Effector CD4-positive, alpha-beta T cell (primary cell): ENCODE measurements at places on chromosomes 5 and 9.
A peak's percentile ranks its signal among the peaks of the same experiment; 100 is the strongest.

DNA sequence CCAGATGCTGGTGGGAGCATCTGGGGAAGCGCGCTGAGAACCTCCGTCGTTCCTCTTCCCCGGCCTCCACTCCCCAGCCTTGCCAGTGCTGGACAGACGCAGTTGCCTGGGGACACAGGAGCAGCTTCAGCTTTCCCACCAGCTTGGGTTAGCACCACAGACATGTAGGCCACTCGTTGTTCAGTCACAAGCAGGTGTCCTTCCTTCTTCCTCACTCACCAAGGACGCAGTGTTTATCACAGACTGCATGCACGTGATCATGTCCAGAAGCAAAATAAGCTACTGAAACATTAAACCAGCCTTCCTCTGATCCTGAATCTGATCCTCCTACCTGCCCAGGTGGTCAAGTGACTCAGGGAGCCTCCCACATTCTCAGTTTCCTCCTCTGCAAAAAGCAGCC lies 232.9 kb downstream of the SYK start:
- DNase-seq = no peak

DNA sequence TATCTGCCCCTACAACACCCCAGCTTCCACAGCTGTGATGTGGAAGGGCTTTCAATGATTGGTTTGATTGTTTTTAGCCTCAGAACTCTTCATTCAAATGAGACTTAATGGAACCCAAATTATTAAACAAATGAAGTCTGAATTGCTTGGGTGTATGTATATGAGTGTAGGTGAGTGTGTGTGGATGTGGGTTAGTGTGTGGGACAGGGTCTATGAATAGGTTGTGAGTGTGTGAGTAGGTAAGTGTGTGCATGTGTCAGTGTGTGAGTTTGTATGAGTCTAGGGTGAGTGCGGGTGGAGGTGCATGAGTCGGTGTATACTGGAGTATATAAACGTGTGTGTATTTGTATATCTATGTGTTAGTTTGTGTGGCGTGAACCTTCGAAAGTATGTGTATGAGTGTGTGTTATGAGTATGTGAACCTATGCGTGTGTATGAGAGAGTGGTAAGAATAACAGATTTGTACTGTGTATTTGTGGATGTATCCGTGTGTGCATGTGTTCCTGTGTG lies 26.9 kb downstream of the COL15A1 start:
- no peak for DNase-seq

- no peak for DNase-seq
Measured at GRCh38 chr5:80122579-80122978, 87.4 kb downstream of the THBS4 start.

DNA sequence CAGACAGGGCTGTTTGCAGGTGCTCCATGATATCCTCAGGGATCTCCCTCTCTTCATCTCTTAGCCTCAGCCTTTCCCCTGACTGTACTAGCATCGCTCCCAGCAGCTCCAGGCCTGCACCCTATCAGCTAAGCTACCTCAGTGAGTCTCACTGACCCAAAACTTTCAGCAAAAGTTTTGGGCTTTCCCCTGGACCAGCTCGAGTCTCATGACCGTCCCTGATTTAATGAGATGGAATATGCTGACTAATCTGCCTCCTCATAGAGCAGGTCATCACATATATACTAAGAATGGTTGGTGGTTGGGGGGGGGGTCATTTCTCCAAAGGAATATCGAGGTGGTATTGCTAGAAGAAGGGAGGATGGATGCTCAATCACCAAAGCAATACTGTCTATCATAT lies 151.5 kb downstream of the NR3C1 start:
- DNase-seq = no peak

GRCh38 chr9:17068671-17069070 lies 66.2 kb upstream of the CNTLN start:
- no peak for DNase-seq

- DNase-seq = no peak
Measured at GRCh38 chr9:134138292-134138691, 2.4 kb downstream of the WDR5 start.

GRCh38 chr9:82922686-82923085 lies 140.3 kb downstream of the RASEF start:
- no peak for DNase-seq

GRCh38 chr5:135233477-135233876 lies 165.6 kb downstream of the MACROH2A1 start:
- no peak for DNase-seq

DNA sequence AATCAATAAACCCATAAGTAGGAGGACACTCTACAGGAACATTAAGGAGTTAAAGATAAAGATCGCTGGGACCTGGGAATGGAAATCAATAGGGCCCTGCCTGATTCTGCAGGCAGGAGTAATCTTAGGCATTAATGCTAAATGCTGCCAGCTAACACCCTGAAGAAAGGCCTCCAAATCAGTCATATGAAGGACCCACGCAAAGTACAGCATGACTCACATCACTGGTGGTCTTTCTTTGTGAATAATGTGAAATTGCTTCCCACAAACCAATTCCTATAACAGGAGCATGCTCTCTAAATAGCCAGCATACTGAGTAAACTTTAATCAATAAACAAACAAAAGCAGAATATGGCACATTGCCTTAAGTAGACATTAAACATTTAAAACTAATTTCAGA lies 172.3 kb downstream of the SEMA5A start:
- no peak for DNase-seq

DNA sequence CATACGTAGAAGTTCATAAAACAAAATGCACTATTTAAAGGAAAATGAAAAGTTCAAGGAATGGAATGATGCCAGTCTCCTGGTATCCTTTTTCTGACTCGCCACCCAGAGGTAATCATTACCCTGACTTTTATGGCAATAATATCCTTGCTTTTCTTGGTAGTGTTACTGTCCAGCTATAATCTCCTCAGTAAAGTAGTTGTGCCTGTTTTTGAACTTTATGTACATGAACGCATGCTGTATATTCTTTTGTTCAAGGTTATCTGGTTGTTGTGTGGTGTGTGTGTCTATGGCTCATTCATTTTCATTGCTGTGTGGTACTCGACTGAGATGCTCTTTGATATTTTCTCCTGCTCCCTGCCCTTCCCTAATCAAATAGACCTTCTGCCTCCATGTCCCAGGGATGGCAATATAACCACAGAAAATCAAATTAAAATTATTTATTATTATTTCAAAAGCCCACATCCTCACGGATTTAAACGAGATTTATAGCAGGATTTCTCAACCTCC lies 29.2 kb upstream of the FBP1 start:
- no peak for DNase-seq

DNA sequence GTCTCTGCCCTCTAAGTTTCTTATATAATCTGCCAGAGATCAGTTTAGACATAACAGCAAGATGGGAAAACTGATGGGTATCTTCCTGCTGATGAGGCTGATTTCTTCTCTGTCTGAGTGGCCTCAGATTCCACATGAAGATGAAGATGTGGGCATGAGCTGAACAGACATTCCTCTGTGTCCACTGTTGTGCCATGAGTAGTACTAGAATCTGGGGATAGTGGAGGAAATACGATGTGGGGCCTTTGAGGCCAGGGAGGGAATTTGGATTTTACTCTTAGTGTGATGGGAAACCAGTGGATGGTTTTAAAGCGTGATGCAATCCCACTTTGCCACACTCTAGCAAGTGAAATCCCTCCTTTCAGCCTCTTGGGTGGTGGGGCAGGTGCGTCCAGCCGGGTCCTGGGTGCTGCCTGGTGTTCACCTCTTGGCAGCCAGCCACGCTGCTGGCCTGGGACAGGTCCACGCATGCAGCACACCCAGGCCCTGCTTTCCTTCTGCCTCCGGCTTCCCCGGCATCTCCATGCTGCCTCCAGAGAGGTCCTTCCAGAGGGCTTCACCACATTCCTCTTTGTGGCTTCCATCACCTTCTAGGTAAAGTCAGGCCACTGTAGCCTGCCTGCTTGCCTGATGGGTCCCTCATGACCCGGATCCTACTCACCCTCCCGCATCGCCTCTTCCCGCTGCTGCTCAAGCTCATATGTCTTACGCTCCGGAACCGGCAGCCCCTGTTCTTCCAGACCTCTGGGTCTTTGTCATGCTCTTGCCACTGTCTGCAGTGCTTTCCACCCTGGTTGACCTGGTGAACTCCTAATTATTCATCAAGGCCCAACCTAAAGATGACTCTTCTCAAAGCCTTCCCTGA lies 28.1 kb upstream of the SH3PXD2B start:
- no peak for DNase-seq

DNA sequence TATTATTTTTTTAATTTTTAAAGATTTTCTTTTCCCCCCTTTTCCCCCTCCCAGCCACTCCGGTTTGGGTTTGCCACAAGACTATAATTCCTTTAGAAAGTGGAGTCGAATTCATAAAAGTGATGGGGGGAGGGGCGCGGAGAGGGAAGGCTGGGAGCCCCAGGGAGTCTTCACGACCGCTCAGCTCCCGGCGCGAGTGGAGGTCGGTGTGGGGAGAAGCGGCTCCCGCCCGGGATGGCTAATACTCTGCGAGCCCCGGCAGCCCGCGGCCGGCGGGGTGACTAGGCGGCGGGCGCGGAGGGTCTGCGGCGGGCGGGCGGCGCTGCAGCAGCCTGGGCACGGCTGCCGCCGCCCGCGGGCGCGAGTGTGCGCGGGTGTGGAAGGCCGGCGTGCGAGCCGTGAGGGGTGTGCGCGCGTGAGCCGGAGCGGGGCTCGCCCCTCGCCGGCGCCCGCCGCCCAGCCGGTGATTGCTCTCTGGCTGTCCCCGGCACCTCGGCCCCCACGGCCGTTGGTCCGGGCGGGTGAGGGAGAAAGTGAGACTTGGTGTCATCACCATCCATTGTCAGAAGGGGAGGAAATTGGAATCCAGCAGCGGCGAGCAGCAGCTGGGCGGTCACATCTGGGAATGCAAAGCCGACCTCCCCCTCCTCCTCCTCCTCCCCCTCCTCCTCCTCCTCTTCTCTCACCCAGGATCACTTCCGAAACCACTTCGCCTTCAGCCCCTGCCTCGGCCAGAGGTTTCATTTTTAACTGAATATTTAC lies at the start of gene PARP8:
PARP8 (plus strand) TSS at position 377 of the 762 bp plus-strand sequence. CDS start 459 bp downstream, outside the sequence.
- peak; percentile 34 for DNase-seq

DNA sequence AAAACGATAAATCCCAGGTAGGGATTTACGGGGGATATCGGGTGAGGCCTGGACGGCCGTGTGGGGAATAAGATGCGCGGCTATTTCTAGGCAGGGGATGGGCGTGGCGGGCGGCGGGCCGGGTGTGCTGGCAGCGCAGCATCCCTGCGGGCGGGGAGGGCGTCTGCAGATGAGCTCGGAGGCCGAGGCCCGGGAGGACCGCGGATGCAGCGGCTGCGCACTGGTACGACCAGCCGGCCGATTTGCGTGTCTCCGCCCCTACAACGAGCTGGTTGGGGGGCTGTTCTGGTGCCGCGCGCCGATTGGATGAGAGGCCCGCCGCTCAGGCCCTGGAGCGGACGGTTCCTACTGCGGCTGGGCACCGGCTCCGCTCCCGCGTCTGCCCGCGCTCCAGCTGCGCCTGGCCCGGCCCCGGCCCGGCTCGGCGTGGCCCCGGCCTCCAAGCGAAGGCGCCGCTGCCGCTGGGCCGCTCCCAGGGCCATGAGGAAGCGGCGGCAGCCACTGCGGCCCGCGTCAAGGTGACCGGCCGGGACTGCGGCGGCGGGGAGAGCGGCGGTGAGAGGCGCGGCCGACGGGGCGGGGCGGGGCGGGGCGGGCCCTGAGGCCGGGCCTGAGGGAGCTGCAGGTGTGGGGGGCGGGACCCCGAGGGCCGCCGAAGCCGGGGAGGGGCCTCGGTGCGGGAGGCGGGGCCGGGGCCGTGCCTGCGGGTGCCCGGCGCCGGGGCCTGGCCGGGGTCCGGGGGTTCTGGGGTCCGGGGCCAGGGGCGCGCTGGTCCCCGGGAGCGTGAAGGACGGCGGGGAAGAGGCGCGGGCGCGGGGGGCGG lies at the start of gene RALGPS1:
RALGPS1 (plus strand) TSS at position 325 of the 823 bp plus-strand sequence. CDS start 47,508 bp downstream, outside the sequence.
- DNase-seq = peak; percentile 81

DNA sequence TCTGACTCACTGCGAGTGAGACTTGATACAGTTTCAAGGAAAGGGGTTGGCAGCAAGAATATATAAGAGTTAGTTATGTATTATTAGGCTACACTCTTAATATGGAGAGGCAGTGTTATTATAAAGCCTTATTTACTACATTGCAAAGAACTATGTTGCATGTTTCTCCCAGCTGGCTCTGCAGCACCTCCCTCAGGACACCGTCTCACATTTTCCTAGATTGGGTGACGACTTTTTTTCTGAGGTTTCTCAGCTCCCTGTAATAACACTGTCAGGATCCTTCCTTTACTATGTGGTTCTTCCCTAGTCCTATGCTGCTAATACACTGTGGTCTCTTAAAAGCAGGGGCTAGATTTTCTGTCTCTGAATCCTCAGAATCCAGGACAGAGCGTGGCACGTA lies 153.7 kb downstream of the INSYN2B start:
- no peak for DNase-seq

- no peak for DNase-seq
Measured at GRCh38 chr5:2542821-2543220, 208.7 kb downstream of the IRX2 start.

DNA sequence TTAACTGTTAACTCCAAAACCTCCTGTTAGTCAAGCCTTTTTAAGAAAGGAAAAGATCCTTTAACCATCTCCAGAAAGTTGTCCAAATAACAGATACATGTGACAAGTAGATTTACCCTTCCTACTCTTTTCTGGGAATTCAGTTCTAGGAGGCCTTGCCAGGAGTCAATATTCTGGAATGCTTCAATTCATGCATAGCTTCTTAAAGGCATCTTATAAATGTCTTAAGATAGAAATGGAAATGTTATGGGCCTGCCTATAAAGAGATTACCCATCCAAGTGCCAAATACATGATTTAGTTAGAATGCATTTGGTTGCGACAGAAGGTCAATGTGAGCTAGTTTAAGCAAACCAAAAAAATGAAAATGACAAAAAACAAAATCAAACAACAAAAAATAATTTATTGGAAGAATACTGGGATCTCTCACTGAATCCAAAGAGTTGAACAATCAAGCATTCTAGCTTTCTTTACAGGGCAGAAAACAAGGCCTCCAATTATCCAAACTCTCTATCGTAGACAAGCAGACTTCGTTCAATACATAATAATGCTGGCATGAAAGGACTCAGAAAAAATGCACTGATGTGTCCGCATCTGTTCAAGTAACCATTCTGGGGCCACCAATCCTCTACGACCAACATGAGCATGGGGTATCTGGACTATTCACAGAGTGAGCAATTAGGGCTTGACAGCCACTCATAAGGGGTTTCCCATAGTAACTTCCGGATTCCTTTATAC lies 188.6 kb downstream of the CTNND2 start:
- no peak for DNase-seq

DNA sequence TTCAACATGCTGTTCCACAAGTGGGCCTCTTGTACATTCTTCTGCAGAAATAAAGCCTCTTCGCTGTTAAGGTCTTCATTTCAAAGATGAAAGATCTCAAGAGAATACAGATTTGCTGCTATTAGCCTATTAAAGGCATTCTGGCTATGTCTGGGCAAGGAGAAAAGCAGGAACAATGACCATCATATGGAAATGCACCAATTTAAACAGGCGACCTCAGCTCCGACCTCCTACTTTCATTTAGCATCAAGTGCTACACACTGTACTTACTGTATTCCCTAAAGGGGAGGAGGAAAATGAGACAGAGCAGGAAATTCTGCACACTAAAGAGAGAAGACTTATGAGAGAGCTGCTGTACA lies 64.8 kb downstream of the HABP4 start:
- DNase-seq = no peak

DNA sequence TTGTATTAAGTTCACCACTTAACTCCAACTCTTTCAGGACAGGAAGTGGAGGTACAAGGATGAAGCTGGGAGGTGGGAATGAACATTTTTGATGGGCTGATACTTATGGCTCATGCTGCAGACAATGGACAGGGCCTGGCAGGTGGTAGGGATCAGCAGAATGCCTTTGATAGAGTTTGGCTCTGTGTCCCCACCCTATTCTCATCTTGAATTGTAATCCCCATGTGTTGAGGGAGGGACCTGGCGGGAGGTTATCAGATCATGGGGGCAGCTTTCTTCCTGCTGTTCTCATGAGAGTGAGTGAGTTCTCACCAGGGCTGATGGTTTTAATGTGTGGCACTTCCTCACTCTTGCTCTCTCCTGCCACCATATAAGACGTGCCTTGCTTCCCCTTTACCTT lies 87.3 kb upstream of the PRLR start:
- DNase-seq = no peak
